Tibial artery (tissue), 4 donors: ENCODE measurements at places on chromosomes 2 and 18.
A peak's percentile ranks its signal among the peaks of the same experiment; 100 is the strongest.

GRCh38 chr2:236600892-236601291 is 31.3 kb downstream of the ACKR3 start:
- DNase-seq, result no peak

DNA sequence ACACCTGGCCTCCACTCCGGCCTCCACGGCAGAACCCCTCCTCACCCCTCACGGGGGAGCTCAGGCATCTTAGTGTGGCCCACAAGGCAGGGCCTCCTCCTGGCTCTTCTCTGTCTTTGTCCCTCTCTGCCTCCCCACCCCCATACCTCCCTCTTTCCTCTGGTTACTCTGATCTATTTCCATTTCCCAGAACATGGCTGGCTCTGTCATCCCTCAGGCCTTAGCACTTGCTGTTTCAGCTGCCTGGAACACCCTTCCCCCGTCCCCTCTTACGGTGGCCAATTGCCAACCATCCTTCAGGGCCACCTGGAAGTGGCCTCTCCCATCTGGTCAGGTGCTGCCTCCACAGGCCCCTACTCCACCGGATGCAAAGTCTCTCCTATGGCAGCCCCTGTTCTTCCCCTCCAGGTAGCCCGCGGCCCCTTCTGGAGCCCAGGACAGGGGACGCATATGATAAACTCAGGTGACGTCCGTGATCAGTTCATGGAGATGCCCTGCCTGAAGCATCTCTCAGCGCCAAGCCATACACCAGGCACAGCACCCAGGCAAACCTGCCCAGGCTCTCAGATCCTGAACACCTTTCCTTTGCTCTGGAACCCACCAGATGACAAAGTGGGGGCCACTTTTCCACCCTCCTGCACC is 3.6 kb upstream of the ECEL1 start:
- DNase-seq, result peak; percentile 61

DNA sequence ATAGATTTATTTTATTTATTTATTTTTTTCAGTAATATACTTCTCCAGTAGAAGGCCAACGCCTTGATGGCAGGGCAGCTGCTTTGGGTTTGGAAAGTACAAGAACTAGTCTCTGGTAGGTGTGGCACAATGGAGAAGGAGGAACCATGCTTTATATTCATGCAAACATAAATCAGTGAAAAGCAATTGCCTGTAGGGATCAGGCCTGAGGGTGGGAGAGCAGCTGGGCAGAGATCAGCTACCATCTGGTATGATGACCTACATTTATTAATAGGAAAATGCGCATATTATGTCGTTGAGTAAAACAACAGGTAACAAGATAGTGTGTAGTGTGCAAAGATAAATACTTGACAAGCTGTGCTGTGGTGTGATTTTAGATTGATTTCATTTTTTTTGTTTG is 120.4 kb upstream of the TLK1 start:
- DNase-seq, result no peak

DNA sequence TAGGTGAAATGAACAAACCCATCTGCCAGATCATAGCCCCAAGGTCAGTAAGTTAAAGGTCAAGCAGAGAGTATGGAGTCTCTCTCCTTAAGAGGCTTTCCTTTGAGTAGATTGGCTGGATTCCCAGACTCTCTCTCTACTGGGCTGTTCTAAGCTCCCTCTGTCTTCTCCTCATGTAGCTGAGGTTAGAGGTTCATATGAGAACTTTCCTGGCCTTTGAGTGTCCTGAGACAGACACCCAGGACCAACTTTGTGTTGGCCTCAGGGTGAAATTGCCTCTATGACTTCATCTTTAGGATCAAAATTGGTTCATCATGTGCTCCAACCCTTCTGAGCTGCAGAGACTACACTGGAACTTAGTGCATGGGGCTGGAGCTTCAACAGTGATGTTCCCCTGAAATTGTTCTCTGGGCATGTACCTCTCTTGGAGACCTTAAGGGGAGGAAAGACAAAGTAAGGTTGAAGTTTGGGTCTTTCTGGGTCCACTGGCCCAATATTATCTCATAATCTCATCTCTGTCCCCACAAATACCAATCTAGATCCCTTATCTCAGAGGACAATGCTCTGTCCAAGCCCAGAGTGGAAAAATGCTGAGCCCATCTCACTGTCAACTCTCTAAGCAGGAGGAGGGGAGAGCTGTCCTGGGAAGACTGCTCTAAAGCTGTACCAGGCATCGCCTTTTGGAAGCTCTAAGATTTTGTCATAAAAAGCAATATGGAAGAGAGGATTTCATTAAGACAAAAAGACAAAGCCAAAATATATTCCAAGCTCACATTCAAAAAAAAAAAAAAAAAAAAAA is 177.3 kb upstream of the ARL4C start:
- no peak for DNase-seq

GRCh38 chr2:75428646-75429443 is 131.9 kb downstream of the EVA1A start:
- DNase-seq, result no peak

DNA sequence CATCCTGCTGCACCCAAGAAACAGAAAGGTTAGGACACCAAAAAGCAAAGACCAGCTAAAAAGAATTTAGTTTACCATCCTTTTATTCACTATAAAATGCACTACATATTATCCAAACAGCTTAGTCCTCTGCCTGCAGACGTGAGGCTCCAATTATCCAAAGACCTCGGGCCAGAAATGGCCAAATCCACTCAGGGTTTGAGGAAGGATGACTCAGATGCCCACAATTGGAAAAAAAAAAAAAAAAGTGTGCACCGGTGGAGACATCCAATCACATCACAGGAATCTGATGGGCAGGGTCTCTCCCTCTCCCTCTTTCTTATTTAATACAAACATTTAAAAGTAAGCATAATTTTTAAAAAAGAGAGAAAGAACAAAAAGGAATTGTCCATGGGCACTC is 65.7 kb downstream of the TRABD2A start:
- DNase-seq, result no peak

DNA sequence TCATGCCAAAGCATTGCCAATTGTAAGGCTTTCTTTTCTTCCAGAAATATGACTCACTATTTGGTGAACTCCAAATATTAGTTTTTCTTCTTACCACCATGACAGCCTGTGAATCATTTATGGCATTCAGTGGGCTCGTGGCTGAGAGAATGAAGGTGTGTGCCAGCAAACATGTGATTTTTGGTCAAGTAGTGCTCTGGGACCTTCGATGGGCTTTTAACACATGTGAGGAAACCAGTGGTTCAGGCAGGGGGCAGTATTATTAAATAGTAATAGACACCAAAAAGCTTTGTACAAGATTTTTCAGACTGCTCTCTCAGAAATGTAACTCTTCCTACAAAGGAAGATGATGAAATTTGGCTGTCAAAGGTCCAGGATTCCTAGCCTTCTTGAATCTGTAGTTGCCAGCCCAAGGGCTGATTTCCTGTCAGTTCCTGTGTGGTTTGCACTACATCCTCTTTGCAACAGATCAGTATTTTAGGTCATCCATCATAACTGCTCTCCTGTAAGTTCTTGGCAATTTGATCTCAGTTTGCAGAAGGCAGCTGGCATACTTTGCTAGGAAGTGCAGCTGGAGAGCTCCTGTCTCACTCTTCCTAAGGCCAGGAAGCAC is 64.3 kb downstream of the BABAM2 start:
- DNase-seq, result peak; percentile 87

DNA sequence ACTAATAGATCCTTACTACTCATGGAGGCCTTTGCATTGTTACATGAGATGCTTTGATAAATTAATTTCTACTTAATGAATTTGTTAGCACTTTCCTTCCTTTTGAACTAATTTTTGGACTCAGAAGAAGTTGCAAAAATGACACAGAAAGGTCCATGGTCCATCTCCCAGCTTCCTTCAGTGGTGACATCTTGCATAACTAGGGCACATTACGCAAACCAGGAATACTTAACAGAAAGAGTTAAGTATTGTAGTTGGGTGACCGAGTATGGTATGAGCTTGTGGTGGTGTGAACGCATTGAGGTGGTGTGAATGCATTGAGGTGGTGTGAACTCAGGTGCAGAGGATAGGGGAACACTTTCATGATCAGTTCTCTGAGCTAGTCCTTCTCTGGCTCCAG is 151.1 kb upstream of the TWIST2 start:
- DNase-seq, result no peak

- DNase-seq, result no peak
Observed at GRCh38 chr18:58822944-58823343, 41.7 kb upstream of the ZNF532 start.

GRCh38 chr2:120853306-120854013 is 117.8 kb downstream of the GLI2 start:
- peak; percentile 53 for DNase-seq

- no peak for DNase-seq
Observed at GRCh38 chr18:71443706-71444480, 1100.2 kb downstream of the CBLN2 start.

- DNase-seq, result no peak
Observed at GRCh38 chr2:76506538-76506937, 795.8 kb upstream of the GCFC2 start.

GRCh38 chr2:55014962-55015939 is 35.0 kb downstream of the RTN4 start:
- no peak for DNase-seq

- no peak for DNase-seq
Observed at GRCh38 chr2:36569267-36569856, 28.6 kb downstream of the FEZ2 start.

- DNase-seq, result no peak
Observed at GRCh38 chr2:101545950-101546349, 71.0 kb upstream of the RFX8 start.

GRCh38 chr2:231039821-231040364 is 2.6 kb downstream of the C2orf72 start:
- no peak for DNase-seq

GRCh38 chr2:32937602-32938448 is 8.9 kb upstream of the LTBP1 start:
- no peak for DNase-seq

GRCh38 chr2:151315381-151315903 is 26.0 kb upstream of the NMI start:
- DNase-seq, result peak; percentile 78

DNA sequence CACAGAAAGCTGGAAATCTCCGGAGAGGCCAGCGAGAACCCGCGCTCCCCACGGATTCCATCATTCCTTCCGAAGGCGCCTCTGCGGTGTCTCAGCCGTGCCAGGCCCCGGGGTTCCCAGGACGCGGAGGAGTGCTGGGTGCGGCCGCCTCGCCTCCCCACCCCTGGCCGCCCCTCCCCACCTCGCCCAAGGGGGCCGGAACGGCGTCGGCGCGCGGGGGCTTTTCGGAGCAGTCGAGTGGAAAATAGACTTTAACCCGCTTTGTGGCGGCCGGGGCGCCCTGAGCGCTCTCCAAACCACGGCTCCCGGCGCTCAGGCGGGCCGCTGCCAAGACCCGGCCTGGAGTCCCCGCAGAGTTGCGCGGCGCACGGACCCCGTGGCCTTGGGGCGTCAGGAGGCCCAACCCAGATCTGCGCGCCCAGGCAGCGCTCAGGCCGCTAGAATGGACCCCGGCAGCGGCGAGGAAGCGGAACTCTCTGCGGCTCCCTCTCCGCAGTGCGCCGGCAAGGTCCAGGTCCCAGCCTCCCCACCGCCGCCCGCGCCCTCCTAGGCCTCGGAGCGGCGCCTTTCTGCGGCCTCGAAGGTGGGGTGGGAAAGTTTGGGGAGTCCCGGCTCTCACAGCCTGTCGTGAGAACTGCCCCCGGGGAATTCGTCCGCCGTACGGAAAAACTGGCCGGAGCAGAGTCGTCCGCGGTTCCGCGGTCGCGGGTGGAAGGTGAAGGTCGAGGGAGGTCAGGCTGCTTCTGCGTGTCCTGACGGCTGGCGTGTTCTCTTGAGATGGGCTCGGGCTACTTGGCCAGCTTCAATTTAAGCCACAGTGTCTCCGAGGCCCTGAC is 1.2 kb upstream of the EMX1 start:
- DNase-seq, result no peak

- DNase-seq, result peak; percentile 24
Observed at GRCh38 chr2:74538881-74539339, 9.2 kb downstream of the HTRA2 start.

GRCh38 chr18:75779910-75780309 is 352.4 kb upstream of the SMIM21 start:
- no peak for DNase-seq

DNA sequence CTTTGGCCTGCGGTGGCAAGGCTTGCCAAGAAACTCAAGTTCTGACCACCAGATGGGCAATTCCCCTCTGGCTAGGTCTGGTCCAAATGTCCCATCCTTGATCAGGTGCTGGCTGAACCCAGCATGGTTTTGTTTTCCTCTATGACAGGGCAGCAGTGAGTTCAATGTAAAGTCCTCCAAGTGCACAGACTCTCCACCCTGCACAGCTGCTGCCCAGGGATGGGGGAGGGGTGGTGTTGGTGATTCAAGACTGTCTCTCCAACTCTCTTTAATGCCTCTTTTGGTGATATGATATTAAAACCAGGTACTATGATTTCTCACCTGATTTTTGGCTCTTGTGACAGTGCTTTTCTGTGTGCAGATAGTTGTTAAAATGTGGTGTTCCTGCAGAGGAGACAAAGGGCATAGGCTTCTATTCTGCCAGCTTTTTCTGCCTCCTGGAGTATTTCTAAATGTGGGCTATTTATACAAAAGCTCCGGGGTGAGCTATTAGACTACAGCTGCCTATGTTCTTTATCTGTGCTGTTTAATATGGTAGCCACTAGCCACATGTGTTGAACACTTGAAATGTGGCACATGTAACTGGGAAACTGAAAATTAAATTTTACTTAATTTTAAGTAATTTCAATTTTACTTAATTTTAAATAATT is 64.0 kb upstream of the STK39 start:
- DNase-seq, result no peak

DNA sequence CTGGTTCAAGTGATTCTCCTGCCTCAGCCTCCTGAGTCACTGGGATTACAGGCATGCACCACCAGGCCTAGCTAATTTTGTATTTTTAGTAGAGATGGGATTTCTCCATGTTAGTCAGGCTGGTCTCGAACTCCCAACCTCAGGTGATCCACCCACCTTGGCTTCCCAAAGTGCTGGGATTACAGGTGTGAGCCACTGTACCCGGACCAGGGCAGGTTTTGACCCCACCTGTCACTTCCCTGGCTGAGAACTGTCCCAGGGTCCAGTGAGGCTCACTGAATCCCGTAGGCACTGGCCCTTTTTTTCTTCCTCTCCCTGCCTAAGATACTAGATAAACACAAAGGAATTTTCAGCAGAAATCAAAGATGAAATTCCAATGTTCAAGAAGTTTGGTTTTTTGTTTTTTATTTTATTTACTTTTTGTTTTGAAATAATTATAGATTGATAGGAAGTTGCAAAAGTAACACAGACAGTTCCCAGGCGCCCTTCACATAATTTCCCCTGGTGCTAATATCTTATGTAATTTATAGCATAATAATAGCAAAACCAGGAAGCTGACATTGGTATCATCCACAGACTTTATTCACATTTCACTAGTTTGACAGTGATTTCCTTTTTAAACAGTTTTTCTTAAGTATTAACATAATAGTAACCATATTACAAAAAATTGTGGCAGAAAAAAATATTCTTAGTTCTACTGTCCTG is 52.4 kb upstream of the B3GNT7 start:
- DNase-seq, result peak; percentile 16
